ENCODE measurements at places on chromosomes 5 and 9.

- DNase-seq, result no peak
These were observed 5.8 kb upstream of the SPOCK1 start for GRCh38 chr5:137504916-137505315.

DNA sequence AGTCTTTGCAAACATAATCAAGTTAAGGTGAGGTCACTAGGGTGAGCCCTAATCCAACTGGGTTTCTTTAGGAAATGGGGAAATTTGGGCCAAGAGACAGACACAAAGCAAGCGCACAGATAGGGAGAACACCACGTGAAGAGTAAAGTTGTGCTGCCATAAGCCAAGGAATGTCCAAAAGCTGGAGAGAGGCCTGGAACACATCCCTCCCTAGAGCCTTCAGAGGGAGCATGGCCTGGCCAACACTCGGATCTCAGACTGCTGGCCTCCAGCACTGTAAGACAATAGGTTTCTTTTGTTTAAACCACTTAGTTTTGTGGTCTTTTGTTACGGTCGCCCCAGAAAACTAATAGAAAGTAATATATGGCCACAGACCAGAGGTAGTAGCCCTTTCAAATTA is 8.1 kb upstream of the ROR2 start:
- no peak for DNase-seq

DNA sequence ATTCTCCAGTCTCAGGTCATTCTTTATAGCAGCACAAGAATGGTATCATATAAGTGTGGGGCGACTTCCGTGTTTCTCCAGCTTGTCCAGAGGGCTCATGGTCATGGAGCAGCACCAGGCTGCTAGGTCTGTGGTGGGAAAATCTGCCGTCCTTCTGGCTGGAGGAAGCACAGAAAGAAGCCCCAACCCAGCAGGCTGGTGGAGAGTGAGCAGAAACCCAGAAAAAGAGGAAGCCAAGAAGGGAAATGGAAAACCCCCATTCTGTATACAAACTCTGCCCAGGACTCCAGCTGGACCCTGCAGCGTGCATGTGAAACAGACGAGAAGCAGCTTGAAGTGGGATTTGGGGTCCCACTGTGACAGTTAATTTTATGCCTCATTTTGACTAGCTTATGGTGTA is 34.3 kb upstream of the OLFM1 start:
- DNase-seq, result no peak

DNA sequence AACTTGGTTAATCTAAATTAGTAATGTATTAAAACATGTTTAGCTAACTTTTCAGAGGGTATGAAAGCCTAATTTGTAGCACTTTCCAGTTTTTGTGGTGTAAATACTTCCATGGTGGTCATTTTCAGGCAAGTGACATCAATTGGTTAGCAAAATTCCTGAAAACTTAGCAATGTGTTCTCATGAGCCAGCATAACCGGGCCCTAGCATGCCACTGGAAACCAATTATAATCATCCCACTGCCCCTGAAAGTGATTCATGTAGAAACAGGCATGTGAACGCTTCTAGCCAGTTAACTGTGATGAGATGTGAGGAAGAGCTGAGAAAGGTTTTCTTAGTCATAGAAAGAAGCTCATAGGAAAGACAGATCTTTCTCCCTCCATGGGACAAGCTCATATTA is 417.2 kb downstream of the TLR4 start:
- no peak for DNase-seq

- DNase-seq, result no peak
These were observed 318.6 kb upstream of the RGMB start for GRCh38 chr5:98454904-98455303.

DNA sequence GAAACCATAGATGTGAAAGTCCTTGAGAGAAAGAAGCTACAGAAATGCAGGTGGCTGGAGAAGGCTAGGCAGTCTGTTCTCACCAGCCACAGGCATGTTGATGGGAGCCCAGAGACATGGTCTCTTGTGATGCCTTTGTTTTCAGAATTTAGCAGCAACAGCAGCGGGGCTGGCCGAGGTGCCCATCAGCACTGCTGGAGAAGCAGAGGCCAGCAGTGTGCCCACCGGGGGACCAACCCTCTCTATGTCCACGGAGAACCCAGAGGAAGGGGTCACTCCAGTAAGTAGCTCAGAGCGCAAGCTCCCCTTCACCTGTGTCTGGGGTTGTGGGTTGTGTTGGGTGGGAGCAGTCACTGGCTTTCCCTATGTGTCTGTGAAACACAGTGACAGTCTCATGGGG is 59.6 kb downstream of the COL15A1 start:
- DNase-seq, result no peak

DNA sequence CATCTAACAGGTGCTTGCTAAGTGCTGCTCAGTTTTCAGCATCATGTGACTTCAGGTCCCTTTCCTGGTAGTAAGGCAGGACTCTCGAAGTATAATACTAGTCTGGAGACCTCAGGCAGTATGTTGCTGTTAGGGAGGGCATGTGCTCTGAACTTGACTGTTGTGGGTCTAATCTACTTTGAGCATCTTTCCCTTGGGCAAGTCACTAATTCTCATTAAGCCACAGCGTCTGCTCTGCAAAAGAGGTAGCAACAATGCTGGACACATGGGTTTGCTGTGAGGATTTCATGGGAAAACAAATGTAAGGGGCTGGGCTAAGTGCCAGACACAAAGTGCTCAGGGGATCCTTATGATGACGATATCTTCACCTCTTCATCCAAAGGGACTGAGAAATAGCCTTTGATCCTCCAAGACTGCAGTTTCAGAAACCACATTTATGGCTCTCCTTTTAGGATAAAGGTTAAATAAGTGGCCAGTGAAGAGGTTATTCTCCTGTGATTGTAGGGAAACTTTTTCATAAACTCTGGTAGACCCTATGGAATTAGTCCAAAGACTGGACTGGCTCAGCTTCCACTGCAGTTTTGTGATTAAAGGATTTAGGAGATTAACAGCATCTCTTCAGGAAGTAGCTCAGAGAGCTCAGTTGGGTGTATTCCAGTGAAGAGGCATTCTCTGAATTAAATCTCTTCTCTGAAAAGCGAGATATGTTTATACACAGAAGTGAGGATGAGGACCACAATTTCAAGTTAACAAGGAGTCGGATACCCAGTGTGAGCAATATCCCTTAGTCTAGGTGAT is 216.6 kb downstream of the SGCD start:
- no peak for DNase-seq

DNA sequence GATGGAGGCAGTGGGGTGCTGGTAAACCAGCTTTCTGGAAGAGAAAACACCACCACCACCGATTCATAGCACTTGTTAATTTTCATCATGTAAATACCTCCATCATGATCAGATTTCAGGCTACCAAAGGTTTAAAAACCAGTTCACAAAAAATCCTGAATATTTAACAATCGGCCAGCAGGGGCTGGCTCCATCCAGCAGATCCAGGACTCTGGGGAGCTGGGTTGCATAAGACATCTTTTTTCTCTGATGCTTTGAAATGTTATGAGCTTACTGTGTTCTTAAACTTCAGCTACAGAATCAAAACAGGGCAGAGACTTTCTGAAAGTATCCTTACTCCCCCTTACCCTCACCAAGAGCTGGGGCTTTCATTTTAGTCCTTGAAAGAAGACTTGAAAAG is 14.6 kb upstream of the RNF183 start:
- no peak for DNase-seq

DNA sequence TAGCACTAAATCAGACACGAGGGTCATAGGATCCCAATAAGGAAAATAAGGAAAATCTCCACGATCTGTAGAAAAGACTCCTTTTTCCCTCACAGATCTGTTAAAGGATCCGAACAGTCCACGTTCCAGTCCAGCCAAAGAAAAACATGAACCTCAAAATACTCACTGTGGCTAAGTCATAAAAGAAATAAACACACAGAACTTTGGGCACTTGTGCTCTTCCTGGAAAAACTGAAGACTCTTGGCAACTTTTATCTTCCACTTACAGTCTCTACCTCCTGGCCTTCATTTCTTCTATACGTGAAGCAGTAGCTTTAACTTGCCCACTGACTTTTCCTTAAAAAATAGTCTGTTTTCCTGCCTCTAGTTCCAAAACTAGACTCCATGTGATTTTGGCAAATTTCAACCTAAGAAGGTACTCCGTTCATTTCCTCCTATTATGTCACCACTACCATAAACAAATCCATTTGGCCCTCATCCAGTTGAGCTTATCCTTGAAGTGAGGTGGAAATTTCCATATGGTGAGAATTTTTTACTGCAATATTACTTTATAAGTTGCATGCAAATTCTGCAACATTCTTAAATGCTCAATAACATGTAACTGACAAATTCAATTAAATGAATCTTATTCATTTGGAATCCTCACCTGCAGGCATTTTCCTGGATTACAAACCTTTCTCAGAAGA is 5.3 kb upstream of the LHFPL2 start:
- no peak for DNase-seq

- no peak for DNase-seq
These were observed 219.9 kb downstream of the PRDM9 start for GRCh38 chr5:23727271-23727670.

DNA sequence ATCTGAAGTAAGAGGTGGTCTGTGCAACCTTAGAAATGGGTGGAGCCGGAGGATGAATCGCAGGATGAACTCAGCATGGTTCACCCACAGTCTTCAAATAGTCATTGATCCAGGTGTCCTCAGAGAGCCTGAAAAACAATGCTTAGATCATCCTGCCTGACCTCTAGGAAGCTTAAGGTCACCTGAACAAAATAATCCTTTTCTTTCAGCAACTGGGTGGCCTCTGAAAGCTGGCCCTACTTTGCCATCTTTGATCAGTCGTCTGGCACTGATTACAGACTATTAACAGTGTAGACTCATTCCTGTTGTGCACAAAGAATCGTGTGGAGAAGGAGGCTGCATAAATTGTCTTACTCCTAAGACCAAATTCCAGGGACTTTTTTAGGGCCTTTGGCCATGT is 50.7 kb downstream of the PIP5K1B start:
- no peak for DNase-seq

DNA sequence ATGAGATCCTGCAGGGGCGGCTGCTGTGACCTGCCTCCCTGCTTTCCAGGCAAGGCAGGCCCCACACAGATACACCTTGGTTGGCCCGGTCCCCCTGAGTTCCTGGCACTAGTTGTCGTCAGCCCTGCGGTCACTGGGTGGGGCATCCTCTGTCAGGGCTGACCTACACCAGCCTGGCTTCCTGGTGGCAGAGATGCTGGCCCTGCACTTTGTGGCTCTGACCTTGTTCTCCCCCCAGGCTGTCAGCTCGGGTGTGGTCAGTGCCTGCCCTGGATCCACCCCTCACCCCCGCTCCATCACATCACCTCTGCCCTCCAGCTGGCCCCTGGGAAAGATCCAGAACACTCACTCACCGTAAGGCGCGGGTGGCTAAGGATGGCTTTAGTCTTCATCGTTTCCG is 74.1 kb downstream of the PHF2 start:
- no peak for DNase-seq

GRCh38 chr9:136700959-136701667 is 11.3 kb upstream of the DIPK1B start:
- DNase-seq, result no peak

GRCh38 chr9:3137347-3137695 is 293.4 kb upstream of the PUM3 start:
- DNase-seq, result no peak

- no peak for DNase-seq
These were observed 50.5 kb downstream of the ELAVL2 start for GRCh38 chr9:23775549-23775948.

DNA sequence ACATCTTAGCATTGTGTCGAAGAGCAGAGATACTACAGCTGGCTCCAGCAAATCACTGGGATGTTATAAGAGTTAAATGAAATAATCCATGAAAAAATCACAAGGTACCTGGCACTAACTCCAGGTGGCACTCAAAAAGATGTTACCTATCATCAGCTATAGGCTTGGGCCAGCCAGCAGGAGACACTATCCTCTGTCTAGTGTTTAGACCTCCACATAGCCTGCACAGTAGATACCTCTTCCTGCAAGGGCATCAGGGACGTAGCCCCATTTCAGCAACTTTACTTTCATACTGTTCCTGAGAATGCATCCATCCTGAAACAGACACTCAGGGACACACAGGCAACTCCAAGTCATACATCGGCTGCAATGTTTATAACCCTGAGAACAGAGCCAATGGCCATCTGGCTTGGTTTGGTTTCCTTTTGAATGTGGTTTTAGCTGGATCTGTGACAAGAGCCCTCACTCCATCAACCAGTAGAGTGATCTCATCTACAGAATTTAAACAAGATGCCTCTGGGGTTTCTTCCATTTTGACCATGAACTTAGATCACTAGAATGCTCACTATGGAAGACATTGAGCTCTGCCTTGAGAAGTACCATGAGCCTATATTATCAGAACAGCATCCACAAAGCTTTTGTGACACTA is 69.9 kb downstream of the TLE1 start:
- no peak for DNase-seq

DNA sequence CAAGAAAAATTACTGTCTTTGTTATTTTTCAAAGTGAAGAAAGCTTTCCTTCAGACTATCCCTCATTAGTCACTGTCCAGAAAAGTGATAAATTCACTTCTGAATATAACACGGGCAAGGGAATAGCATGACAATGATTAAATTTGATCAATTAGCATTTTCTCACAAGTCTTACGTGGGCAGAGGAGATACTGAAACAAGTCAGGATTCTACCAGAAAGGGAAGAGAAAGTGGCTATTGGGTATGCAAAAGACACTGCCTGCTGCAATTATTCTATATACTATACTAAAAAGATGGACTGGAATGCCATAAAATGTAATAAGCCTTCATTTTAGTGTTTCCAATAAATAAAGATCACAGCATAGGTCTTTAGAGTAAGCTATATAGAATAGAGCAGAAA is 7.4 kb downstream of the COX7C start:
- no peak for DNase-seq

DNA sequence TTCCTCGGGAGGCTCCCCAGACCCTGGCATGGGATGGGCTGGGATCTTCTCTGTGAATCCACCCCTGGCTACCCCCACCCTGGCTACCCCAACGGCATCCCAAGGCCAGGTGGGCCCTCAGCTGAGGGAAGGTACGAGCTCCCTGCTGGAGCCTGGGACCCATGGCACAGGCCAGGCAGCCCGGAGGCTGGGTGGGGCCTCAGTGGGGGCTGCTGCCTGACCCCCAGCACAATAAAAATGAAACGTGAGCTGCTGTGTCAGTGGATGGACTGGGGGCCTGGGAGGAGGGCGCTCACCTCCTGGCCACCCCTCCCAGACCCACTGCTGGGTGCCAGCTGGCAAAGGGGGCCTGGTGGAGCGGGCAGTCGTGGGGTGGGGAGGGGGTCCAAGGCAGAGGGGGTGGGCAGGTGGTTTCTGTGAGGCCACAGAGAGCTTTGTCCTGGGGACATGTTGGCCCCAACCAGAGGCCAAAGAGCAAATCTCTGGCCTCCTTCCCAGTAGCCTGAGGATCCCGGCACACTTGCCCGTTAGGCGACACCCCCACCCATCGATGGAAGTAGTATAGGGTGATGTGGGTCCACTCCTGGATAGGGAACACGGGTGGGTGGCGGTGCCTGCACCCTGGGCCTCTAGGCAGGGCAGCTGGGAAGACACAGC is 9.8 kb downstream of the EGFL7 start:
- no peak for DNase-seq

GRCh38 chr5:15554542-15554941 is 54.6 kb downstream of the FBXL7 start:
- no peak for DNase-seq

All from NCI-H1694 treated with DMSO at 0.1 percent for 48 hours (cell line).